H9 (cell line): ENCODE measurements at places on chromosomes 4 and X. TPM values are rescaled to one million over a fixed set of nuclear protein-coding genes. Genes with fewer than 3 reads are reported as not detected.

Gene RS1
- not detected in 2 replicates for total RNA-seq

Gene CXCL3
- total RNA-seq, result 3.7 and 4.4 TPM in 2 replicates

Gene CT47B1
- not detected in 2 replicates for total RNA-seq

Gene SPANXN4
- not detected in 2 replicates for total RNA-seq

Gene TMEM255A
- 0.20 and 0.77 TPM in 2 replicates for total RNA-seq

Gene SOWAHB
- 0.13 and 0.26 TPM in 2 replicates for total RNA-seq

Gene TCEANC
- total RNA-seq, result 2.7 and 3.1 TPM in 2 replicates

Gene EXOC1L
- total RNA-seq, result not detected in 2 replicates

Gene SULT1B1
- total RNA-seq, result not detected in 2 replicates

Gene AKAP14
- total RNA-seq, result not detected in 2 replicates
